ENCODE measurements at places on chromosomes 3 and 15.

DNA sequence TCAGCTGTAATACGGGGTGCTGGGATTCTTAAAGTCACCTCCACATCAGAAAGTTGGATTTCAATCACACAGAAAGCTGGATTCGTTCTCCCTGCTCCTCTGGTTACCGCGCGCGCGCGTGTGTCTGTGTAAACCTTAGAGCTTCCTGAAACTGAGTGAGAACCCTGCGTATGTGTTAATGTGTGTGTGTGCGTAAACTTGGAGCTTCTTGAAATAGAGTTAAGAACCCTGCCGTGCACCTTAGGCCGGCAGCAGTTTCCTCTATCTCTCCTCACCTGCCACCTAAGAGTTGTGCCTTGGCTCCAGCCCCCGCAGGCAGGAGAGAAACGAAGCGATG is 531 bp downstream of the LZTFL1 start:
- H3K36me3 ChIP-seq = no peaks in the 10 kb centered on the region
- H3K27ac ChIP-seq = peak overlapping the region; percentile 62

- H3K27me3 ChIP-seq = no peaks in the 10 kb centered on the region
- H3K4me1 ChIP-seq = no peaks in the 10 kb centered on the region
- no peak overlapping the region for H3K4me3 ChIP-seq
- H3K27ac ChIP-seq = no peak overlapping the region
- DNase-seq = no peak
Measured at GRCh38 chr3:130925628-130926027, 31.7 kb downstream of the ATP2C1 start.

DNA sequence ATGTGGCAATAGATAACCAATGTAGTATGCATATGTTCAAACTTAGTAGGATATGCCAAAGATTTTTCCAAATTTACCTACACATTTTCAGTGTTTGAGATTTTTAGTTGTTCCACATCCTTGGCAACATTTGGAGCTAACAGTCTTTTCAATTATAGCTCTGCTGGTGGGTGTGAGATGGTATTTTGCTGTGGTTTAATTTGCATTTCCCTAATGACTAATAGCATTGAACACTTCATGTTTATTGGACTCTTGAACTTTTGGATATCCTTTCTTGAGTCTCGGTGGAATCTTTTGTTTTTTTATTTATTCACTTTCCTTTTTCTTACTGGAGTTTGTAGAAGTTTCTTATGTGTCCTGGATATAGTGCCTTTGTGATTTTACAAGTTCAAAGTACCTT is 11.0 kb upstream of the ILDR1 start:
- H3K36me3 ChIP-seq = no peaks in the 10 kb centered on the region
- no peak overlapping the region for H3K27ac ChIP-seq
- H3K27me3 ChIP-seq = no peaks in the 10 kb centered on the region
- DNase-seq = no peak

DNA sequence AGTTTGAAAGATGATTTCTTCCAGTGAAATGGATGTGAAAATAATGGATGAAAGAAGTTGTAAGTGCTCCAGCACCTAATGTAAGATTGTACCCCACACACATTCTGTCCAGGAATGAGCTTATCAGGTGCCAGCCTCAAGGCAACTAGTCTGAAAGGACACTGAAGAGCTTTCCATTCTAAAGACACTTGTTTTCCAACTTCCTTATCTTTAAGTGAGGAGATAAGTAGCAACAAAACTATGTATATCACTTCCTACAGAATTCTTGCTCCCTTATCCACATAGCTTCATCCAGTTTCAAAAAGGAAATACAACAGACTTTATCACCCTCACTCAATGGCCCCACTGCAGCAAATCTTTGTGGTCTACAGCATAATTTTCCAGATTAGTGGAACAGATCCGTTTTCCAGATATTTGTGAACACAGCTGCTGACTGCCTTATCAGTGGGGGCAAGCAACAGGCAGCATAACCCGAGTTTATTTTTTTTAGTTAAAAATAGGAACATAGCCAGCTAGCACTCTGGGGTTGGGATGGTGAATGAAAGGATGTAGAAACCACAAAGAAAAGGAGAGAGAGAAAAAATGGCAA is 60.6 kb downstream of the CD200R1L start:
- H3K27me3 ChIP-seq = no peaks in the 10 kb centered on the region
- no peak overlapping the region for H3K4me3 ChIP-seq
- no peaks in the 10 kb centered on the region for H3K4me1 ChIP-seq
- no peak for DNase-seq

DNA sequence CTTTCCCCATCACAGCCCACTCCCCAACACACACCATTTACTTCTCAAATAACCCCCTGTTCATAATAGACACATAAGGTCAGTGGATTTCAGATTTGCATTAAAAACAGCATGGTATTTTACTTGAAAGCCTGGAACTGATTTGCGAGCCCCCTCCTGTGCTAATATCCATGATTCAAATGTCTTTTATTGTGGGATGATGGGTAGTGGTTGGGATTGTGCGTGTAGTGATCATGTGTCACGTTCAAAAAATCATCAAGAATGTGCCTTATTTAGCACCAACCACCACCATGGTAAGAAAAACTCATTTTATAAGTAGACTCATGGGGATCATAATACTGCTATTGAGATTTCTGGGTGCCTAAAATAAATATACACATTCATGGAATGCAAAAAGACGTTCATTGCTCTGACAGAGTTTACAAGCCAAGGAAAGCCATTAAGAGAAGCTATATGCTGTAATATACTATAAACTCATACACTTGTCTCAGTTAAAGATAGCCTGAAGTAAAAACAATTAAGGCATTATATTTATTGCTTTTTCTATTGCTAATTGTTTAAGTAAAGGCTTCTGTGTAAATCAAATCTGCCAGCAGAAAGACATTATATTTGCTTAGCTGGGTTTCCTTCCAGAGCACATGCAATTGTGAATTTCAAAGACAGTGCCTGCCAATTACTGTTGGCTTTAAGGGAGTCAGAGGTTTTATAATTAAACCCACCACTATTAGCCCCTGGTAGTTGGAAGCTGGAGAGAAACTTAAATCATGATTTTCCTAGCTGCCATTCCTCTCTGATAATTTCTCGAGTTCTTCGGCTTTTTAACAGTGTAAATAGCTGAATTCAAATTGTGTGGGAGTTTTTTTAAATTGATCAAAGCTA is 4.0 kb downstream of the TRAT1 start:
- DNase-seq = no peak
- no peak overlapping the region for H3K4me3 ChIP-seq
- no peaks in the 10 kb centered on the region for H3K4me1 ChIP-seq
- no peaks in the 10 kb centered on the region for H3K36me3 ChIP-seq
- H3K27ac ChIP-seq = no peak overlapping the region
- no peaks in the 10 kb centered on the region for H3K27me3 ChIP-seq

- no peak overlapping the region for H3K27ac ChIP-seq
- H3K36me3 ChIP-seq = no peaks in the 10 kb centered on the region
- no peak overlapping the region for H3K4me3 ChIP-seq
- DNase-seq = no peak
- no peaks in the 10 kb centered on the region for H3K4me1 ChIP-seq
- no peaks in the 10 kb centered on the region for H3K27me3 ChIP-seq
Measured at GRCh38 chr3:175222356-175222755, 363.2 kb downstream of the NAALADL2 start.

- H3K27me3 ChIP-seq = no peaks in the 10 kb centered on the region
- H3K4me1 ChIP-seq = peaks cover 20% of the 10 kb centered on the region
- no peaks in the 10 kb centered on the region for H3K36me3 ChIP-seq
- no peak overlapping the region for H3K27ac ChIP-seq
- no peak for DNase-seq
Measured at GRCh38 chr15:98795980-98796379, 147.6 kb downstream of the IGF1R start.

- no peak for DNase-seq
- H3K4me1 ChIP-seq = no peaks in the 10 kb centered on the region
- H3K27me3 ChIP-seq = no peaks in the 10 kb centered on the region
- H3K27ac ChIP-seq = no peak overlapping the region
- H3K36me3 ChIP-seq = no peaks in the 10 kb centered on the region
- no peak overlapping the region for H3K4me3 ChIP-seq
Measured at GRCh38 chr15:53710906-53711305, 48.6 kb downstream of the WDR72 start.

DNA sequence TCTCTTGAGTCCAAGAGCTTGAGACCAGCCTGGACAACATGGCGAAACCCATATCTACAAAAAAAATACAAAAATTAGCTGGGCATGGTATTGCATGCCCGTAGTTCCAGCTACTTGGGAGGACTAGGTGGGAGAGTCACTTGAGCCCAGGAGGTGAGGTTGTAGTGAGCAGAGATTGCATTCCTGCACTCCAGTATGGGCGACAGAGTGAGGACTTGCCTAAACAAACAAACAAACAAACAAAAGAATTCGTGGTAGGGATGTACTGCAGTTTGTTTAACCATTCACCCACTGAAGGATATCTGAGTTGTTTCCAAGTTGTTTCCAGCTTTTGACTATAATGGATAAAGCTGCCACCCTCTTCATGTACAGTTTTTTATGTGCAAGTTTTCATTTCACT is 7.5 kb upstream of the NMD3 start:
- DNase-seq = no peak
- no peaks in the 10 kb centered on the region for H3K36me3 ChIP-seq
- H3K27ac ChIP-seq = no peak overlapping the region

GRCh38 chr3:156670077-156670476 is 4.3 kb upstream of the TIPARP start:
- H3K4me3 ChIP-seq = no peak overlapping the region
- H3K36me3 ChIP-seq = no peaks in the 10 kb centered on the region
- no peaks in the 10 kb centered on the region for H3K27me3 ChIP-seq
- peaks cover 6% of the 10 kb centered on the region for H3K4me1 ChIP-seq

DNA sequence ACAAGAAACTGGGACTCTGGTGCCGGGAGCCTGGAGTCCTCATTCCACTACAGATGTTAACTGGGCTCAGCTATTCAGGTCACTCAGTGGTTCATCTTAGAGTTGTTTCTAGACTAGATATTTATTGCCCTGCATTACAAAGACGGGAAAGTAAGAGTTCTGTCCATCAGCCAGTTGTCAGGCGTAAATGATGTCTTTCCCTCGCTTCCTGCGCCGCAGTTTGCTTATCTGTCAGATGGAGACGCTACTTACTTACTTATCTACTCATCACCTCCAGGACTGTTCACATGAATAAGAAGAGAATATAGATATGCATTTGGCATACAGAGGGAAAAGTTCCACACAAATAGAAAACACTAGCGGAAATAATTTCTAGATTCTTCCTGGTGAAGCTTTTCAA is 47.8 kb upstream of the CGNL1 start:
- H3K36me3 ChIP-seq = no peaks in the 10 kb centered on the region
- H3K27ac ChIP-seq = no peak overlapping the region
- no peak overlapping the region for H3K4me3 ChIP-seq
- no peaks in the 10 kb centered on the region for H3K4me1 ChIP-seq
- no peaks in the 10 kb centered on the region for H3K27me3 ChIP-seq

GRCh38 chr3:194637066-194637465 is 3.8 kb upstream of the TMEM44 start:
- no peak overlapping the region for H3K4me3 ChIP-seq
- no peaks in the 10 kb centered on the region for H3K4me1 ChIP-seq
- no peaks in the 10 kb centered on the region for H3K36me3 ChIP-seq
- H3K27me3 ChIP-seq = no peaks in the 10 kb centered on the region

- no peaks in the 10 kb centered on the region for H3K36me3 ChIP-seq
- no peak overlapping the region for H3K27ac ChIP-seq
- H3K4me3 ChIP-seq = no peak overlapping the region
- no peak for DNase-seq
- no peaks in the 10 kb centered on the region for H3K4me1 ChIP-seq
Measured at GRCh38 chr3:22836131-22836530, 367.0 kb upstream of the UBE2E2 start.

GRCh38 chr15:67564968-67565345 is 22.5 kb downstream of the MAP2K5 start:
- DNase-seq = no peak
- H3K36me3 ChIP-seq = no peaks in the 10 kb centered on the region
- no peak overlapping the region for H3K27ac ChIP-seq
- peaks cover 2% of the 10 kb centered on the region for H3K4me1 ChIP-seq

DNA sequence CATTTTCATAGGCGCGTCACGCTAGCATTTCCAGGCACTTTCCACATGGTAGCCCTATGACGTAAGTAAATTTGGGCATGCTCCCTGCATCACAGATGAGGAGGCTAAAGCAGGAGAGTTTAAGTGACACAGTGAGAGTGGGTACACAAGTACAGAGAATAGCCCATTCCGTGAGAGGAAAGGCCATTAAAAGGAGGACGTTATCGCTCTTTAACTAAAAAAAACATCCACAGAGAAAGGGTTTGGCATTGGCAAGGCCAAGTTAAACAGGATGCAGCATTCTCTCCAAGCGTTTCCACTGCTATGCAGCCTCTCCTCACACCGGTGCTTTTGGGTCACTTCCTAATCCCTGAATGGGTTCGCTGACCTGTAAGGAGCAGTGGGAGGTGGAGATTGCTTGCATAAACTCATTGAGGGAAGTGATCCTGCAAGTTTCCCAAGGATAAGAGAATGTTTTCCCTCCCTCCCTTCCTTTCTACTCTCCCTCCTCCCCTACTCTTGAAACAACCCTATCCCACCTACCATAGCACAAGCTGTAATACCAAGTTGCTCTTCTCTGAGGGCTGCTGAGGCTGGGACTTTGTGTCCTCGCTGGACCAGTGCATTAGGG is 147.7 kb downstream of the VGLL4 start:
- peaks cover 5% of the 10 kb centered on the region for H3K4me1 ChIP-seq
- H3K4me3 ChIP-seq = no peak overlapping the region
- H3K27ac ChIP-seq = no peak overlapping the region
- no peak for DNase-seq
- H3K27me3 ChIP-seq = no peaks in the 10 kb centered on the region

- no peaks in the 10 kb centered on the region for H3K36me3 ChIP-seq
- H3K4me1 ChIP-seq = no peaks in the 10 kb centered on the region
- no peak for DNase-seq
- H3K27ac ChIP-seq = no peak overlapping the region
- H3K27me3 ChIP-seq = no peaks in the 10 kb centered on the region
Measured at GRCh38 chr3:182349051-182349450, 444.3 kb upstream of the ATP11B start.

Measured in Peyer's patch (tissue), 4 donors.